ENCODE measurements at places on chromosomes 2 and 18. TPM values are rescaled to one million over a fixed set of nuclear protein-coding genes. Genes with fewer than 3 reads are reported as not detected.

The ALPP gene
- total RNA-seq, result not detected

The INO80C gene
- total RNA-seq, result 12.6 TPM

The POTEI gene
- total RNA-seq, result 1.8 TPM

The KCNS3 gene
- 10.0 TPM for total RNA-seq

The TRIM54 gene
- total RNA-seq, result not detected

The TFPI gene
- 12.9 TPM for total RNA-seq

The CABLES1 gene
- 2.8 TPM for total RNA-seq

Measured in neural progenitor cell (in vitro differentiated cells).